ENCODE measurements at places on chromosomes 12 and 14.

GRCh38 chr14:75614179-75614578 is 35.8 kb downstream of the FLVCR2 start:
- DNase-seq, result no peak

GRCh38 chr12:34602213-34602940 is 580.1 kb downstream of the ALG10 start:
- DNase-seq, result no peak

DNA sequence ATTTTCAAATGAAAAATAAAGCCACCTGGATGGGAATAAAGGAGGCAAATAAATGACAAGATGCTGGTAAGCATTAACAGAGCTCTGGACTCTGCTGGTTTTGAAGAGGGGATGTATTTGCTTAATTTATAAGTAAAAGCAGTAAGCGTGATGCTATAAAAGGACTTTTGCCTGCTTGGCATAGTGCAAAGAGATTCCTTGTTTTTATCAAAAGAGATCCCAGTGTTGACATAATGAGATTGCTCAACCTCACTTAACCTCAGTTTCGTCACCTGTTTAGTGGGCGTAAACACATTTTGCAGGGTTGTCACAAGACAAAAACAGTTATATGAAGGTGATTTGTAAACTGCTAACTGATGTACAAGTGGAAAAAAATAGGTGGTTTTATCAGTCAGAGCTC is 13.8 kb downstream of the ASCL1 start:
- DNase-seq, result no peak

DNA sequence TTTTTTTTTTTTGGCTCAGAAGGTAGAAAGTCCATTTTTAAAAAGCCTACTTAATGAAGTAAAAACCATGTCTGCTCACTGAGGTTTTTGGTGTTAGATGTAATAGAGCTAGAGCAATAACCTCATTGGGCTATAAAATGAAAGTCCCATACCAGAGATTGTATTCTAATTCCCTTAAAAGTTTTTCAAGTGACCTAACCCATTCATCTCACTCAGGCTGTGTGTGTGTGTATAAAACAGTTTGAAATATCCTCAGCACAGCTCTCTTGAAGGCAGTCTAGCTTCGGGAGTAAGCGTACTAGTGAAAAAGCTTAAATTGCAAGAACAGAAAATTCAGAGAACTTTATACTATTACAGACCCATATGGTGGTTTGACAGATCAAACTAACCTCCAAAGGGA is 313.8 kb downstream of the CEP128 start:
- DNase-seq, result no peak

DNA sequence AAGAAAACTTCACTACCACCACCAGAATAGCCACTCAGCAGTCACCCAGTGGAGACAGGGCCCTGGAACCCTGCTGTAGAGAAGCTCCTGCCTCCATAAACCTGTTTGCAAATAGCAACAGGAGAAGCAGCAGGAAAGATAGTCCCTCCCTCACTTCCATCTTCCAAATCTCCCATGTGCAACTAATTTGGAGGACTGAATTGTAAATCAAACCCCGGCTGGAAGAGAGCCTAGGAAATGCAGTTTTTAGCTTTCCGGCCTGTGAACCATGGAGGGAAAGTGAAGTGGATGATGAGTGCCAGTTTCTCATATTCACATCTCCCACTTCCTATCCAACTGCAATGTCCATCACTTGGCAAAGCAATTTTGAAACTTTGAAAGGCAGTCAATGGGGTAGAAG is 167.2 kb upstream of the FRMD6 start:
- no peak for DNase-seq

DNA sequence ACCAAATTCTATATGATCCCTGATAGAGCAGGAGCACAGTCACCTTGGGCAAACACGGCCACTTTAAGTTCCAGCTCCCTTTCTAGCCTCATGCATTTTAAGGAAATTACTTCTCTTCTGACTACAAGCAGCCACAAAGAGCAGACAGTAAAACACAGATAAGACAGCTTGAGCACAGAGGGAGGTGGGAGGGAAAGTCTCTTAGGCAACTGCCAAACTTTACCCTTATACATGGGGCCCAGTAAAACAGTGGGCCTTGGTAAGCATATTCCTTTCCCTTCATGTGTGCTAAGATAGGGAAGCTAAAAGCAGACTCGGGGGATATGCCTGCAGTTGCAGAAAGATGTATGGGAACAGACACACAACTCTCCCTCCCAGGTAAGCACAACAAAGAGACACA is 235.9 kb downstream of the CPNE8 start:
- DNase-seq, result no peak

DNA sequence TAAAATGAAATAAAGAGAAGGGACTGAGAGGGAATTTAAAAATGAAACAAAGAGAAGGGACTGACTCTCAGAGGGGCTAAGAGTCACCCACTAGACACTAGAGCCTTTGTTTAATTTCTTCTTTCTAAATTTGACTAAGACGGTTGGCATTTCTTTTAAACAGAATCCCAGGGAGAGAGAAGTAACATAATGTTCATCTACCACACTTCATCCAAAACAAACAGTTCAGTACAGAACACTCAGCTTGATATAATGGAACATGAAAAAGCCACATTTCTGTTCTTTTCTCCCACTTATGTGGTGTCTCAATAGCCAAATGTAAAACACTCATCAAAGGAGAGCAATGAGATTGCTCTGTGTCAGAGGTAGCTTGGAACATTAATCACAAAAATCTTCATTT is 10.1 kb upstream of the NT5DC3 start:
- peak; percentile 43 for DNase-seq

DNA sequence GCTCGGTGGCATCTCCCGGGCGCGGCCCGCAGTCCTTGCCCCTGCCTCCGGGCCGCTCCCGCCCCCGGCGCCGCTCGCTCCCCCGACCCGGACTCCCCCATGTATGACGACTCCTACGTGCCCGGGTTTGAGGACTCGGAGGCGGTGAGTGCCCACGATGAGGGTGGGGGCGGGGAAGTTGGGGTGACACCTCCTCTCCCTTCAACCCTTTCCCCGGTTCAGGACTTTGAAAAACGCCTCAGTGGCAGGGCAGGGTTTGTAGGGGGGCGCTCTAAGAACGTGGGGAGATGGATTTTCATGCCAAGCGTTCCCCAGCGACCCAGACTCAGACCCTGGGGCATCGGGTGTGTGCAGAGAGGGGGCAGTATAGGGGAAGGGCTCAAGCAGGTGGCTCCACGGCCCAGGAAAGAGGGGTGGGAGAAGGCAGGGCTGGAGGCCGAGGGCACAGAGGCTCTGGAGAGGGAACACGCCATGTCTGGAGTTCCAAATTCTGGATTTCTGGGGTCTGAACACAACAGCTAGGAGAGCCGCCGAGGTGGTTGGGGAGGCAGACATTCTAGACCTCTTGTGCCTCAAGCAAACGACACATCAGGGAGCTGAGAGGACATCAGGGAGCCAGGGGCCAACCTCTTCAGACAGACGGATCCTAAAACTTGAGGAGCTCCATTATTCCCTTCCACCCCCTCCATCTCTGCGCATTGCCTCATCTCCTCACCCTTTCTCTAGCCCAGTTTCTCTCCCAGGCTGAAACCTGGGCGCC is 715 bp downstream of the CACNB3 start:
- no peak for DNase-seq

DNA sequence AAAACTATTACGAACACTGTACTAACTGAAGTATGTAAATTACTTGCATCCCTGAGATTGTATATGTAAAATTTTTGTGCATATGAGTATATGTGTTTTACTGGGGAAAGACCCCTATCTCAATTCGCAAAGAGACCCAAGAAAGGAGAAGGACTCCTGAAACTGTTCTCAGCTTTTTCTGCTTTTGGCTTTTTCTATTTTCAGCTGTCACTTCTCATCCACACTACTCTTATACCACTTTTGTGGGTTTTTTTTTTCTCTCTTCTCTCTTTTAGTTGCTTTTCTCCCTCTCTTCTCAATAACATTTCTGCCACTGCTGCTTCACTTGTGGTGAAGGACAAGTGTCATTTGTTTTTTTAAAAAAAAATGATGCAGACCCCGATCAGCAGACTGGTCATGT is 39.8 kb downstream of the NIN start:
- DNase-seq, result no peak

All from adipocyte (in vitro differentiated cells).